Activated CD4-positive, CD25-positive, alpha-beta regulatory T cell (primary cell): ENCODE measurements at places on chromosomes 11 and 22.

DNA sequence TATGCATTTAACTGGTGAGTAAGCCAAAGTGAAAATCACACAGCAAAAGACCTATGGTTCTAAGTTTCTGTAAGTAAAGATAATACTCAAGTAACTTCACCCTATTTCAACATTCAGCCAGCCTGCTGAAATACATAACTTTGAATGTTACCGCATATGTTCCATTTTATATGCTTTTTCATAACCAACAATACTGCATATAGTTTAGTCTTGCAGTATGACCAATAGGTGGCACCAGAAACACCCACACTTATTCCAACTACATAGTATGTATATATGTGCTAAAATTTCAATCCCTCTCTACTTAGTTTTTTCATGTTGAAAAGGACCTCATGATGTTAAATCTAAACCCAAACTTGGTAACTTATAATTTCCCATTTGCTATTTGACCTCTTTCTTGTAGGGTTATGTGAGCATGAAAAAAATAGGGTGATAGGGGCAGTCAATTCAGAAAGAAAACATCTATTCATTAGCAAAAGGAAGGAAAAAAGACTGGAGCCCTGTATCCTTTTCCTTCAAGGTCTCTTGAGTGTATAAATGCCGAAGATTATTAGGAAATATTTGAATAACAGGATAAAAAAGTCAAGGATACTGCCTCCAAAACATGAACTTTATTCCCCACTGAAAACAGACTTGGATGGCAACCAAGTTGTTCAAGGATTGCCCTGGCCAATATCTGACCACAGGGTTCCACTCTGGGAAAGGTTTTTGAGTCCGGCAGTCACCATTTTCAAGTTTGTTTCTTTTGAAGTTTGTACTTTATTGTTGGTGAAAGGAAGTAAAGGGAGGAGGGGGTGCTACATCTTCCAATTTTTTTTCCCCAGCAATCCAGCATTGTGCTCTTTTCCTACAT is 23.8 kb upstream of the FZD4 start:
- DNase-seq, result no peak

DNA sequence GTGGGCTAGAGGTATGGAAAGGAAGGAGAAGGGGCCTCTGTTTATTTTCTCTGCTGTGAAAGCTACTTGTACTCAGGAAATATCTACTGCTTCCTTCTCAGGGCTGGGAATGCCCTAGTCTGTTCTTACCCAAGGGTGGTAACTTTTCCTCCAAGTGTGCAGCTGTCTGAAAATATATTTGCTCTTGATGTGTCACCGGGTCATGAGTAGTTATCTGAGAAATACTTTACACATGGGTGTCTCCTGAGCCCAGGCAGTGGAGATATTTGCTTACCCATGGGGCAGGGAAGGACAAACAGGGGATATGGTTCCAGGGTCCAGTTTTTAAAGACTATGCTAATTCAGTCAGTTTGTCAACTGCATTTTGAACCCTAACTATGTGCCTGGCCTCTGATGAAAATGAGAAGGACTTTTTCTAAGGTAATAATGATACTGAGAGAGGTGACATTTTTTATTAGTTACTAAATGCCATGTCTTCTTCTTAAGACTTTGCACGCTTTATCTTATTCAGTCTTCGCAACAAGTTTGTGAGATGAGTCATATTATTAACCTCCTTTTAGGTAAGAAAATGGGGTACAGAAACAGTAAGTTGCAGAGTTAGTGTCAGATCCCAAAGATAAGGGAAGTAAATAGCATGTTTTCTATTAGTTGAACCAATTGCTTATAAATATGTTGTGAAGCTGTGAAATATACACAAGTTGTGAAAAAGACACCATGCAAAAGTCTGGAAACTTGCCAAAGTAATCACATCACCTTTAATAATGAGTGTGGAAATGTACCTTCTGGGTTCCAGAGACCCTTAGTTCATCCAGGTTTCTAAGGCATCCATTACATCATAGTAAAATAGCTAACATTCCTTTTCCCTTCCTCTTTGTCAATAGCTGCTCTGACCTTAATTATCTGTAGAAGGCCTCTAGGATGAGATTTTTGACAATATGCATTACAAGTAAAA is 22.9 kb downstream of the SYTL2 start:
- no peak for DNase-seq

DNA sequence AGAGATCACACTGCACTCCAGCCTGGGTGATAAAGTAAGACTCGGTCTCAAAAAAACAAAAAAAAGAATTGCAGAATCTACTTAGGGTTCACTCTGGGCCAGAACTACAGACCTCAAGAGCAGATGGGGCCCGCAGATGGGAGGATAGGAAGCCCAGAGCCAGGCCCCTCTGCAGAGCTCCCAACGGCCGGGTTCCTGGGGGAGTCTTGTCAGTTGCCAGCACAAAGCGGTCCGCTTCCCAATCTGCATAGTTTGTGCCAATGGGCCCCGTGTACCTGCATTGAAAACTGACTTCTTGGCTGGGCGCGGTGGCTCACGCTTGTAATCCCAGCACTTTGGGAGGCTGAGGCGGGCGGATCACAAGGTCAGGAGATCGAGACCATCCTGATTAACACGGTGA is 1.7 kb upstream of the CHID1 start:
- no peak for DNase-seq

GRCh38 chr11:40186437-40187263 is 1272.8 kb downstream of the LRRC4C start:
- no peak for DNase-seq

DNA sequence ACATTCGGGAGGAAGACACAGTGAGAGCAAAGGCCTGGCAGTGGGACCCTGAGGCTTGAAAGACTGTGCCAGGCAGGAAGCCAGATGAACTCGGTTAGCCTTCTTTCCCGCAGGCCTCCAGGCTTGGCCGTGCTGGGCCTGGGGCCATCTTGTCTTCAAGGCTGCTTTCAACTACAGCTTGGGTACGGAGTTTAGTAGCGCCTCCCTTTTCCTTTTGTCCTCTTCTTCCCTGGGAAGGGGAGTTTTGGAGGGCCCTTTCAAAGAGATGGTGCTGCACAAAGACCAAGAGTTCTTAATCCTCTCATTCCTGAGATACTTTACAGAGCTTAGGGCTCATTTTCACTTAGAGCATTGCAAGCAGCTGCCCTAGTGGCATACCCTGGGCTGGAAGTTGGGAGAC is 87.5 kb downstream of the TP53I11 start:
- DNase-seq, result no peak
